ENCODE measurements at places on chromosomes 7 and 10.
A peak's percentile ranks its signal among the peaks of the same experiment; 100 is the strongest.

DNA sequence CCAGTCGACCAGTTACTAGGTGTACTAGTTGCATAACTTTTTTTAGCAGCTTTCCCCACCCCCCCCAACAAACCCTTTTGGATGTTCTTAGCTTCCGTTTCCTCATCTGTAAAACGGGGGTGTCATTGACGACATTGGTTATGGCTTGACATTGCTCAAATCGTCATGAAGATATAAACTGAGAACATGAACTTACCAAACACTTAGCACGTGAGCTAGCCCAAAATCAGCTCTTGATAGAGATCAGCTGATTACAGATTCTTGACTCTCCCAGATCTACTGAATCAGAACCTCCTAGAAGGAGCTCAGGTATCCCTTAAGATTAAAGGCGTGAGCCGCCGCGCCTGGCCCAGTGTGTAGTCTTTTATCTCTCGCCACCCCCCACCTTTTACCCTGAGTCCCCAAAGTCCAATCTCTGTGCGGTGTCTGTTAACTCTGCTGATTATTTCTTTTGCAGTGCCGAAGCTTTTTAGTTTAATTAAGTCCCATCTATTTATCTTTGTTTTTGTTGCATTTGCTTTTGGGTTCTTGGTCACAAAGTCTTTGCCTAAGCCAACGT is 1.0 kb upstream of the GNA12 start:
- no peak for DNase-seq

DNA sequence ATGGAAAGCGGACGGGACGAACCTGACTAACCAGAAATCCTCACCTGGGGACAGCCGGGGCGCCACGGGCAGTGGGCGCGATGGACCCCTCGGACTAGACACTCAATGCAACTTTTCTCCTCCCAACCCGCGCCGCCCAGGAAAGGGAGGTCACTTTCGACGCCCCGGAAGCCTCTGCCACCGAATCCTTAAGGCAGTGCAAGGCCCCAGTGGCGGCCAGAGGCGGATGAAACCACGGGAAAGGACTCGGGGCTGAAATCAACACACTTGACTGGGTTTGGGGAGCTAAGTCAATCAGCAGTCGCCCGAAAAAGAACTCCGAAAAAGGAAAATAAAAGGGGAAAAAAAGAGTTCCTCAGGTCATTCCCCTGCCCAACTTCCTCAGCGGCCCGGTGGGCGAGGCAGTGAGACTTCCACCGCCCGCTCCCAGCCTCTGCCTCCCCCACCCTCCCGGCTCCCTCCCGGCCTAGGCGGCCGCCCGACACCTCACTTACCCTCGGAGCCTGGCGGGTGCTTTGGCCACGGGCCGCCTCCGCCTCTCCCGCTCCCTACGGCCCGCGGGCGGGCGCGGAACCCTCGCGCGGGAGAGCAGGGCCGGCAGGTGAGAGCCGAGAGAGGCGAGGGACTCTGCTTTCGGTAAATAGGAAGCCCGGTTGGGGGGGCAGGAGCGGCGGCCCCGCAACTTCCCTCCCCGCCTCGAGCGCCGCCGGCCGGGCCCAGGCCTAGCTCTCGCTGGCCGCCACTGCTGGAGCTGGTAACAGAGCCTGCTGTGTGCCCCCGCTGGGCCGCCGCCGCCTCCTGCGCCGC is 518 bp downstream of the WAPL start:
- no peak for DNase-seq

- no peak for DNase-seq
These were observed 4.8 kb downstream of the IDI1 start for GRCh38 chr10:1044146-1044545.

DNA sequence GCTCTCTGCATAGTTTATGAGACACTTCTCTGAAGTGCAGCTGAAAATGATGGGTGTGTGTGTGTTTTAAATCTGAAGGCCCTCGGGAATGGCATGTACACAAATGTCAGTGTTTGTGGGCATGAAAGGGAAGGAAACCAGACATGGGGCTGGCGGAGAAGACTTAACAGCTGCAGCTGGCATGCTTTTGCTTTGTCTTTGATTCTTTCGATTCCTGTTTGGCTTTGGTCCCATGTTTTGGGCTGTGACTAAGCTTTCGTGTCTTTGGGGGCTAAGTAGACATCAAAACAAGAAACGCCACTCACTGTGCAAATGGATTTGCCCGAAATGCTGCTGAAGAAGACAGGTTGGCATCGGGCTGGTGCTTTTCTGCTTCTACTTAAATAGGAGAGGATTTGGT is 179.3 kb downstream of the PFKFB3 start:
- DNase-seq, result no peak

DNA sequence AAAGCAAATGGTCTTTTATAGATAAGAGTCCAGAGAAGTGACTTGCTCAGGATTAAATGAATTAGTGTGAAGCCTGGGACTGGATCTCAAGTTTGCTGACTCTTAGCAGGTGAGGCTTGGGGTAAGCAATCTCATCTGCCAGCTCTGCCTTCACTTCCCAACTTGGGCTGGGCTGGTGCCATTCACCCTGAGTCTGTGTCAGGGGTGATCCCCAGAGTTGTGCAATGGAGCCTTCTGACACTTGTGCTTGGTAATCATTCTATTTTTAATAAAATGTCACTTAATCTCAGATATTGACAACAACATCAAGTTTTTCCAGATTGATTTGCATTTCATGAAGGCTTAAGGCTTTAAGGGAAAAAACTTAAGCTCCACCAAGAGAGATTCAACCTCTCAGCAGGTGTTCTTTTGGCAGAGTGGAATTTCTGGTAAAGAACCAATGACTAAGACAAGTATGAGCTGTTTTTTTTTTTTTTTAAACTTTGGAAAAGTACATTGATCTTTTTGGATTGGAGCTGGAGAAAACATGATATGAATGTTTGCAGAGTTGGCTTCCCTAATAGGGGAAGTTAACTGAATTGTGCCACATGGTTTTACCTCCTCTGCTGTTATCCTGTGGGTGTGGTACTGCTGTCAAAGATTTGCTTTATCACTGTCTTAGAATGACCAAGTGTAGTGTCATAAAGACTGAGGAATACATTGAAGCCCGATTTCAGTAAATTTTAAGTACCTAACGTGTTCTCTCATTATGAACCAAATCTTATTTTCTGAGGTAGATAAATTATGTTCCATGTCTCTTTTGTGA is 48.6 kb upstream of the GPR37 start:
- DNase-seq, result no peak

GRCh38 chr7:6416516-6417145 is 31.1 kb downstream of the DAGLB start:
- no peak for DNase-seq

DNA sequence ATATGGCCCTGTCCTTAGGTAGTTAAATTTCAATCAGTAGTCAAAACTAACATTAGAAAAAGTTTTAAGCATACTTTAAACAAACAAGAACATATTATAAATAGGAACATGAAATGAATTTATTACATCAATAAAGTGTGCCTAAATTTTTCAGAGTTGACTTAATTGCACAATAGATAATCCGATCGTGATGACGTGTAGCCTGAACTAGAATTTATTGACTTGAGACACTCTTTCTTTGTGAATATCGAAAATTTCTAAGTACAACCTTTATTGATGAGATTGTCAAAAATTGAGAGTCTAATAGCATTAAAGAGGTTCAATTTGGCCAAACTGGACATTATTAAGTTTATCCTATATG is 56.0 kb downstream of the CALD1 start:
- DNase-seq, result no peak

DNA sequence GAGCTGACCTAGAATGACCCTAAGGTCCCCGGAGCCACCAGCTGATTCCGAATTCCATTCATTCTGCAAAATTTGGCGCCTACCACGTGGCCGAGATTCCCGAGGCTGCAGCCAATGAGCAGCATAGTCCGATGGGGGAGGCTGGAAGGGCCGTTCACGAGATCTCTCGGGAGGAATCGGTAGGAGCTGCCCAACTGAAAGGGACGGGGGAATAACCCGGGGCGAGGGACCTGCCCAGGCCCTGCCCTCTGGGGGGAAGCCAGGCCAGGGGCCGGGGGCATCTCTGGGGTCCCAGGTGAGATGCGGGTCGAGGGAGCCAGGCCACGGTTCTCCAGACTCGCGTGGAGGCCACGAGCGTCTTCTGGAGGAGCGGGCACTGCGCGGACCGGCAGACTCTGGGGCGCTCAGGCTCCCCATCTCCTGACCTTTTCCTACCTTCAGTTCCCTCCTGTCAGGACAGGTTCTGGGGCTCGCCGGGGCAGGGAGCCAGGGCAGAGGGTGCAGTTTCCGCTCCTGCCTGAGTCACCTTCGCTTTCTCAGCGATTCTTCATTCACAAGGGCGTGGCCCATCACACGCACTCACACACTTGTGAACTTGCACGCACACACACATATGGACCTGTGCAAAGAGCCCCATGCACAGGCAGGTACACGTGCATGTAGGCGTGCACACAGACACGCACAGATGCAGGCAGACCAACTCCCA is 173.4 kb downstream of the RNF216 start:
- no peak for DNase-seq

DNA sequence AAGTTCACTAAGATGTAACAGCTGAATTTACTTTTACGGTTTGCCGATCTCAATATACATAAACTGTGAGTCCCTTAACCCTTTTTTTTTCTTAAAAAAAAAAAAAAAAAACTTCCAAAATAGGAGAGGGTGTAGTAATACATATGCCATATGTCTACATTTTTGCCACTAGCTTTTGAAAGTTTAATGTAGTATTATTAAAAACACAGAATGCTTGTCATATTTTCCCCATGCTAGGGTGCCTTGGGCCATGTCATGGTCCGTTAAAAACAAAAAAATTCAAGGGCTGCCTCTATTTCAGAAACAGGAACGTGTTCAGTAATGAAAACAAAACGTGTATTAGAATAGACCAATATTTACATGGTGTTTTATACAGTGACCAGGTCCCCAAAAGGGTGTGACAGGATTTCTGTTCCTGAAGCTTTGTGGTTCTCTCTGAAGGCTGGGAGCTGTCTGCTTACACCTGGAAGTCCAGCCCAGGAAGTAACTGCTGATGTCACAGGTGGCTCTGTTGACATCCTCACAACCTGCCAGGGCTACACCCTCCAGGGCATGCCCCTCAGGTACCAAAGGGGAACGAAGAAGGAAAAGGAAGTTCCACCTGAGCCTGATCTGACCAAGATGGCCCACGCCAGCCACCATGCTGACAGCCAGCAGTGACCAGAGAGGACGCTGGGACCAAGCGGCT is 79.0 kb downstream of the COBL start:
- no peak for DNase-seq

DNA sequence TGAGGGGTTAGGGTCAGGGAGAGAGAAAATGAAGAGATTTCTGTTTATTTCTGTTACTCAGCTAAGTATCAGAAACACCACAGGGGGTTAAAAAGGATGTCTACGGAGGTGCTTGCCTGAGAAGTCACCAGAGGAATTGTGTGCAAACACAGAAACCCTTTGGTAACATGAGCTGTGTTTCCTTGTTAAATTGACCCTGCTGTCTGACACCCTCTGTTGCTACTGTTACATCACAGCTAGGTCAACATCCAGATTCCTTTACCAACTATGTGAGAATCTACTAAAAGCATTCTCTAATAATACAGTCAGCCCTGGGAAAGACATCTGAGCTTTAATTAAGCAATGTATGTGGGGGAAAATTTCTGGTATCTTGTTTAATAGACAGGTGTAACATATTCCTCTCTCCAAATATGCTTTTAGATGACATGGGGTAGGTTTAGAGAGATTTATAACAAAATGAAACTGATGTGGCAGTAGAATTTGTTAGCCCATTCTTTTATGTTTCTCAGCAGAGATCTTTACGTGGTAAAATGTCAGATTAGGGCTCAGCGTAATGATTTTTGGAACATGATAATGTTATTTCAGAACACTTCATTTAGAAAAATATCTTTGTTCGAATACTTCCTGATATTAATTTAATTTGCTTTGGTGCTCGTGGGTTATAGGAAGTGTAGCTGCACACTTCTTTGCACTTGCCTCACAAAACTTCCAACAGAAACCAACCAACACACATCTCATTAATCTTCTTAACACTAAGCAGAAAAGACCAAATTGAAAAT is 168.0 kb upstream of the AHR start:
- peak; percentile 64 for DNase-seq

DNA sequence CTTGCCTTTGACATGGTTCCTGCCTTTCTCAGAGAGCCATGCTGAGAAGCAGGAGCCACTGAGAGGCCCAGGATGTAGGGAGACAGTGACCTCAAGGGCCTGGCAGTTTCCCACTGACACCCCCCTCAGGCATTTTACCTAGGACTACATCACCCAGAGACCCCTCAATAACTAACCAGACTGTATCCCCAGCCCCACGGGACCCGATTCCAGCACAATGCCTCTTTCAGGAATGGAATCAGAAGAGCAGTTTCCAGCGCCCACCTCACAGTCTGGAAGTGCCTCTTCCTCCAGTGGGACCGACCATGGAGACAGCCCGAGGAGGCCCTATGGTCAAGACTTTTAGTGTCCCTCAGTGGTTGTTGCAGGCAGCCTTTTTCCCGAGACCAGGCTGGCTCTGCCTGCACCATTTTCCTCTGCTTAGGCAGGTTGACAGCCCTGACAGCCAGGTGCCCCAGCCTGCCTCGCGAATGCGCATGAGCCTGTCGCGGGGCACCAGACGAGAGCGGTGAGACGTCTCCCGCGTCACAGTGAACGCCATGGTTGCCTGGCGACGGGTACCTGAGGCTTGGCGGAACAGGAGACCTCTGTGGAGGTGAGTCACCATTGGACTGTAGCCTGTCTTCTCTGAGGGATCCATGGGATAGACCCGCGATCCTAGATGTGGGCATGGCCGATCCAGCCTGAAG is 28.4 kb upstream of the ZNF273 start:
- DNase-seq, result no peak

DNA sequence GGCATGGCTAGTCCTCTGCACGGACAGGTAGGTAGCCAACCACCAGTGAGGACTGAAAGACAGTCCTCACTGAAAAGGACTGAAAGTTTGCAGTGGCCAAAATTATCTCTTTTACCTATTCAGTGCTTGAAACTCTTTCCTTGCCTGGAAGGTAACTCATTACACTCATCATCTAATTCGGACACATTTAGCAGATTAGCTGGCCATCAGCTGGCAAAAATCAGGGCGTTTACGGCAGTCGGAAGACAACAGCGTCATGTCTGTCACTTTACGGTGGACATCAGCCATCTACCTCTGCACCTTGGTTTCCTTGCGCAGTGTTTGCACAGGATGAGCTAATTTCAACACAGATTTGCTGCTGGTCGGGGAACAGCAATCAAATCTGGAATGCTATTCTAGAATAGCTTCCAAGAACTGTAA is 740 bp downstream of the ANXA7 start:
- DNase-seq, result no peak

DNA sequence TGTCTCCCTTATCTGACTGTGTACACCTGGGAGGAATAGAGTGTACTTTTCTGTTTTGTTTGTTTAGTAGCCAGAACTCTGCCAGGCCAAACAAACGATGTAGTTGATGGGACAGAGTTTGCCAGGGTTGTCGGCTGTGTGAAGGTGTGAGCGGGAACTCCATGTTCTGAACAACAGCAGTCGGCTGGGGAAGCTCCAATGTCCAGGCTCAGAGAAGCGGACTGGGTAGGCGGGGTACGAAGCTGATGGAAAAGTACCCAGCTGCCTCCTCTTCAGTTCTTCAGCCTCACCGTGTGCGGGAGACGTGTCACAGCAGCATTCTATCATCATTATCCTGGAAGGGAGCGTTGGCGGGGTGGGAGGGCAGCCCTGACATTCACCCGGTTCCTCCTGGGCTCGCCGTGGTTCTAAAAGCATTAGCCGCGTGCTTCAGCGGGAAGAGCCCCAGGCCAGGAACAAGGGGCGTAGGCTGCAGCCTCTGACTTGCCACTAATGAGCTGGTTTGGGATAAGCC is 52.9 kb downstream of the PFKFB3 start:
- DNase-seq, result no peak
